ENCODE measurements at places on chromosomes 4 and X.

DNA sequence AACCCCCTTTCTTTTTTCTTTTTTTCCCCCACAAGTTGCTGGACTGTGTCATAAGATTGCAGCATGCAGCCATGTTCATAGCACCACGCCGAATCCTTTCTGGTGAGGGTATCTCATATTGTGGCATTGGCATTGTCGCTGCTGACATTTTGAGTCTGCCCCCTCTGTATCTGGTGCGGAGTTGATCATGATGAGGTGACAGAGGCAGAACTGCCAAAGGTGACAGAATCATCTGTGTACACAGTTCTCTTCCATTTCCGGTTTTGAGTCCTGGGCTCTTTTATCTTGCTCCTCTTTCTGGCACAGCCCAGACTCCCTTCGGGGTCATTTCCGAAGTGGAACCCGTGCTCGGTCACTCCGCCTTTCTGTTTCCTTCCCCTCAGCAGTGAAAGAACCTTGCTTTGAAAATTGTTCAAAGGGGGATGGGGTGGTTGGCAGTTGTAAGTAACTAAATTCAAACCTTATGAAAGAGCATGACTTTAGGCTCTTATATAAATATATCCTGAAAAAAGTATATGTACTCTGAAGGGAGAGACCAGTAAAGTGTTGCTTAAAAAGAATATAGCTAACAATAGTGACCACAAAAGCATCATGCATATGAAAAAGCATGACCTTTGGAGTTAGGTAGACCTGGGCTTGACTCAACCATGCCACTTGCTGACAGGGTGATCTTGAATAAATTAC lies 55.0 kb upstream of the BMP2K start:
- DNase-seq = no peak

DNA sequence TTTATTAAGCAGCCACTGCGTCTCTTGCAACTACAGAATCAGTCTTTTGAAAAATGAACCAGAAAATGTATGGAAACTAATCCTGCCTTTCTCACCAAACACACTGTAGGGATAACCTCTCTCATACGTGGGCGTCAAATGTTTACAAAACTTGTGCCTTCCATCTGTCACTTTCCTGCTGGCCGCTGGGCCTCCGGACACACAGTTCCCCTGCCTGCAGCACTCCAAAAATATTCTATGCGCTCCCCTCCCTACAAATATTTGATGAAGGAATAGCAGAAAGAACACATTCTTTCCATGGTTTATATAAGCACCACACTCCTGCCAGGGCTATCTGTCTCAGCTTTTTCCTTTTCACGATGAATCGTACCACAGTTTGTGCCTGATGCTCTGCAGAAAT lies 14.9 kb upstream of the CYTL1 start:
- DNase-seq = no peak

DNA sequence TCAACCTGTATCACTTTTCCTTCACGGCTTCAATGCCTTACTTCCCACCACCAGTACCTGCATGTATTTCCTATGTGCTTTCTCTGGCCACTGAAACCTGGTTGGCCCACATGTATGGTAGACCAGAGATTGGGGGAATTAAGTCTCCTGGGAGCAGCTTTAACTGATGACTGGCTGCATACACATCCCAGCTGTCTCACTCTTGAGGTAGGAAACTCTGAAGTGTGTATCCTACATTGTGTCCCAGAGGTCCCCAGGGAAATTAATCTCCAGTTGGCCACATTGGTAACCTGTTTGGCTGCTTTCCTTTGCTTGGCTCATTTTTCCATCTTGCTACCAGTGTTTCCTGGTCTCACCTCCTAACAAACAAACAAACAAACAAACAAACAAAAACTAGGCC lies 124.4 kb downstream of the ZNF827 start:
- no peak for DNase-seq

DNA sequence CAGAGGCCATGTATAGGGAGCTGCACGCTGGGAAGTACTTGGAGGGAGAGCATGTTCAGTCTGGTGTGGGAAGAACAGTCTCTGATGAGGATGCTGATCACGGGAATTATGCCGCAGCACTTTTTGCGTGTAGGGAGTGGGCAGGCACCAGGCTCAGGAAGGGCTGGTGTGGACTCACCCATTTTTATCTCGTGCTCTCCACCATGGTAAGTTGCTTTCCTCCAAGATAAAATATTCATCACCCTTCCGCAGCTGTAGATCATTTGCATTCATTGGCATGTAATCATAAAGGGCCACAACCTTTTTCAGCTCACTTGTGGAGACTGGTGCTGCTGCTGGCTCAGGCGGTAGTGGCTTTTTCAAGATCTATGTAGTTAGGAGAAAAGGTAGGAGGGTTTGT lies 11.8 kb upstream of the TIMM8A start:
- DNase-seq = no peak

- DNase-seq = no peak
Measured at GRCh38 chrX:150503898-150504219, 64.6 kb upstream of the MTM1 start.

DNA sequence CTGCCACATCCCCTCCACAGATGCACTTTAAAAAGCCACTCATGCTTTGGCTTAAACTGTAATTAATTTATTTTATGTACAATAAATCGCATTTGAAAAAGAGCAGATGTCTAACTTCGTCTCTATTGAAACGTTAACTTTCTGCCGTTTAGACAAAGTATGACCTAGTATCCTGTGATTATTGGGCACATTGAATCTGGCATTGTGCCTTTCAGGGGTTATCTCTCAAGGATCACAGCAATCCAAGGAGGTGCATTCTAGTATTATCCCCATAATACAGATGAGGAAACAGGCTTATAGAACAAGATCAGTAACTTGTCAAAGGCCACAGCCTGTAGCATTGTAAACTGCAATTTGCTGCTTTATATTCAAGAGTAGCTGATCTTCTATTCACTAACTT lies 4.6 kb downstream of the RASL11B start:
- DNase-seq = no peak

DNA sequence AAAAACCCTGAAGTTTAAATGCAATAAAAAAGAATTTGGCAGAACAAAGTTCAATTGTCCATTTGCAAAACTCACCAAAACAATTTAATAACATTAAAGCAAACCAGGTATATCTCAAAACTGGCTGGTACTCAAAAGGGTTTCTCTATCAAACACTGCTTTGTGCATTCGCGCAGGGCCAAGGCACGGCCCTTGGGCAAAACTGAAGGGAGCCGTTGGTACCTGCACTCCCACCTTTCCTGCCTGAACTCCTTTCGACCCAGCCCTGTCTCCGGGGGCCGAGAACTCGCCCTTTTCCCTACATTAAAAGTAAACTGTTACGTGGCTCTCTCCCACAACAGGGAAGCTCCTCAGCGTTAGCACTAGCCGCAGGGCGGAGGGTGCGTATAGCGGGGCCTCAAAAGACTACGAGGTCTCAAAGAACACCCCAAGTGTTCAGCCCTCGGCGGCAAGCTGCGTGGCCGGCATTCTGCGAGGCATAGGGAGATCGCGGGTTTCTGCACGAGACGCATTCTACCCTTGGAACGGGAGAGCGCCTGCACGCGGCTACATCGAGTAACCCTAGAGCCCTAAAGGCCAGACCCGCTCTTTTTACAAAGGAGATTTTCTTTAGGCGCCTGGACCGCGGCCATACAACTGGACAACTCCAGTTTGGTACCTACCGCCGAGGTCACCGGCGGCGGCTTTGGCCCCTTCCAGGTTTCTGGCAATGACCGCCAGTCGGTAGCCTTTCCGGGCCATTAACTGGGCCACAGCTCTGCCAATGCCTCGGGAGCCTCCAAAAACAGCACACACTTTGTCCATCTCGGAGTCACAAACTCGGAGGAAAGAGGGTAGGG lies 550 bp downstream of the CBR4 start:
- peak; percentile 27 for DNase-seq

DNA sequence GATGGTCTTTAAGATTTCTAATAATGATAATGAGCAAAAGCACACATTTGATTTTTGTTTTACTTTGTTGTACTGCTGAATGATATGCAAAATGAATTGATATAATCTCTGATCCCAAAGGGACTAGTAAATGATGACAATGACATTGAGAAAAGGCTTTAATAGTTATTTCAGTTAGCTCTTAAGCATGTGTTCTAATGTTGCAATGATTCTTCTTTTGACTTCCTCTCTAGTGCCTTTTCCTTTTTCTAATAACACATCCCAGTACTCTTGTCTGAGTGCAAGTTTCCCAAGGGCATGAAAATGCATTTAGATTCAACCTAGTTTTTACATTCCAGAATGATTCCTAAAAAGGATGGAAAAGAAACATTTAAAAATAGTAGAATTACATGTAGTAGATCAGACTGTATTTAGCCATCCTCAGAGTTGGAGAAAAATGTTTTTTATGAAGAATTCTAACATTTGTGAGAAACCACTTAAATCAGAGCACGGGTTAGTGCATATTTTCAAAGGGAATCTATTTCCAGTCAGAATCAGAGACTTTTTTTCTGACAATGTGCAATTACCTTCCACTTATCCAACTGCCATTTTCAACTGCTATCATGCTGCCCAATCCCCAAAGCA lies 508.8 kb downstream of the C4orf33 start:
- no peak for DNase-seq

GRCh38 chr4:31370866-31371465 lies 650.8 kb downstream of the PCDH7 start:
- DNase-seq = no peak

GRCh38 chrX:121000589-121000988 lies 15.0 kb upstream of the CT47A1 start:
- DNase-seq = no peak

GRCh38 chr4:73066928-73067327 lies 2.6 kb downstream of the COX18 start:
- DNase-seq = no peak

GRCh38 chr4:25000639-25001038 lies 30.1 kb downstream of the LGI2 start:
- no peak for DNase-seq

GRCh38 chr4:186844059-186844681 lies 120.5 kb upstream of the FAT1 start:
- no peak for DNase-seq

- DNase-seq = no peak
Measured at GRCh38 chr4:7156328-7156727, 36.0 kb upstream of the SORCS2 start.

- DNase-seq = no peak
Measured at GRCh38 chr4:47538825-47539154, 53.7 kb downstream of the ATP10D start.

DNA sequence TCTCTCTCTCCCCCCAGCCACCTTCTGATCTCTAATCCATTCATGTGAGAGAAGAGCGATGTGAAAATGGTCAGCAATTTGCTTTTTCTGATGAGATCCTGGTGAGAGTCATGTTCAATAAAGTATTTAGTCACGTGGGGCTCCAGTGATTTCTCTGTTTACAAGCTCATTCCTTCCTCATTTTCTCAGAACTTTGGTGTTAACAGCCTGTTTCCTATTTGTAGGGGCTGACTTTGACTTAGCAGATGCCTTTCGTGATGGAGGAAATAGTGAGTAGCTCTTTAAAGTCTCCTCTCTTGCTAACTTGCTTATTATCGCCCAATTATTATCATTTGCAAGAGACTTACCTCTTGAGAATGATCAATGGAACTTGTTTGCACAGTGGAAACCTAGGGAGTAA lies 72.6 kb upstream of the CD99 start:
- DNase-seq = no peak

GRCh38 chr4:4398430-4398829 lies 11.5 kb downstream of the NSG1 start:
- DNase-seq = no peak

GRCh38 chrX:123648028-123648810 lies 84.6 kb downstream of the THOC2 start:
- no peak for DNase-seq

Data from stimulated activated CD4-positive, alpha-beta T cell treated with anti-CD3 and anti-CD28 coated beads, Interleukin-1b, Interleukin-23, amount 100 ng/mL, for 1 hour (primary cell).